Iris pigment epithelial cell (primary cell): ENCODE measurements at places on chromosomes 6 and 20.

DNA sequence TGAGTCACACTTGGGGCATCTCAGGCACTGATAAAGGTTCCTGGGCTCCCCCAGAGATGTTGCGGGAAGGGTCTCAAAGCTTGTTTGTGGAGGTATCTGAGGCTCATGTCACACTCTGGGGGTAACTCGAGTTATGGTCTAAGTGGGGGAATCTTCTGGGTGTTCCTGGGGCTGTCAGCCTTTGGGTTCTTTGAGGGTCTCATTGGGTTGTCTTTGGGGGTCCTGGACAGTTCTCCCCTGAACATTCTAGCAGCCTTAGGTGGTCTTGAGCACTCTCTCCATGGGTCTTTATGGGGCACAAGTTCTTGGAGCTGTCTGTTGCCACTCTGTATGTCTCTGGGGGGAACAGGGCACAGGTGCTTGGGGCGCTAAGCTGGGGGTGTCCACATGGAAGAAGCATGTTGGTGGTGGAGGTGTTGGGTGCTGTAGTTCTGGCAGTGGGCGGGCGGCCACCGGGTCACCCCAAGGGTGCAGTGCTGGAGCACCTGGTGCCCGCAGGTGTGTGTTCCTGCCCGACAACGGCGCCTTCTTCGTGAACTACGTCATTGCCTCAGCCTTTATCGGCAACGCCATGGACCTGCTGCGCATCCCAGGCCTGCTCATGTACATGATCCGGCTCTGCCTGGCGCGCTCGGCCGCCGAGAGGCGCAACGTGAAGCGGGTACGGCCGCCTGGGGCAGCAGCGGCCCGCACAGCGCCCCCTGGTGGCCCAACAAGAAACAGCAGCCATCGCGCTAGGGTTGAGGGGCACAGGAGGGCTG is 7.1 kb upstream of the CAPN11 start:
- peak; percentile 63 for DNase-seq

- peak; percentile 68 for DNase-seq
Observed at GRCh38 chr6:125149256-125150144, 4.1 kb upstream of the TPD52L1 start.

DNA sequence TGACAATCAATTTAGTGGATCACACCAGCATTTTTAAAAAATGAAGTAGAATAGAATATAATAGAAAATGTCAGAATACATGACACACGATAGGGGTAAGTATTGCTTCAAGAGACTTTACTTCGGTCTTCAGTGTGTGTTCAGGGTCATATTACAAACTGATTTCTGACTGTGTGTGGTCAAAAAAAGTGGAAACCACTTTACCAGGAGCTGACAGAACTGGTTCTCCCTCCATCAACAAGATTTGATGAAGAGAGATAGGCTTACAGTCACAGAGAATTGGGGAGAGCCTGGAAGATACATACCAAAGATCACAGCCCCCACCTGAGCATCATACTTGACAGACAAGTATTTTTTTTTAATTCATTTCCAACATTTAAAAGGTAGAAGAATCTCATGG is 21.7 kb downstream of the ARMC2 start:
- no peak for DNase-seq

GRCh38 chr20:50187403-50188051 is 3.1 kb upstream of the CEBPB start:
- DNase-seq = peak; percentile 84

- no peak for DNase-seq
Observed at GRCh38 chr6:158570681-158570962, 10.7 kb downstream of the TMEM181 start.

GRCh38 chr6:154441995-154442310 is 68.5 kb downstream of the CNKSR3 start:
- DNase-seq = no peak

GRCh38 chr6:137768935-137769334 is 98.1 kb upstream of the TNFAIP3 start:
- DNase-seq = peak; percentile 23

GRCh38 chr6:139779988-139780774 is 405.7 kb upstream of the CITED2 start:
- no peak for DNase-seq

- DNase-seq = no peak
Observed at GRCh38 chr20:52983726-52984450, 11.7 kb downstream of the TSHZ2 start.

DNA sequence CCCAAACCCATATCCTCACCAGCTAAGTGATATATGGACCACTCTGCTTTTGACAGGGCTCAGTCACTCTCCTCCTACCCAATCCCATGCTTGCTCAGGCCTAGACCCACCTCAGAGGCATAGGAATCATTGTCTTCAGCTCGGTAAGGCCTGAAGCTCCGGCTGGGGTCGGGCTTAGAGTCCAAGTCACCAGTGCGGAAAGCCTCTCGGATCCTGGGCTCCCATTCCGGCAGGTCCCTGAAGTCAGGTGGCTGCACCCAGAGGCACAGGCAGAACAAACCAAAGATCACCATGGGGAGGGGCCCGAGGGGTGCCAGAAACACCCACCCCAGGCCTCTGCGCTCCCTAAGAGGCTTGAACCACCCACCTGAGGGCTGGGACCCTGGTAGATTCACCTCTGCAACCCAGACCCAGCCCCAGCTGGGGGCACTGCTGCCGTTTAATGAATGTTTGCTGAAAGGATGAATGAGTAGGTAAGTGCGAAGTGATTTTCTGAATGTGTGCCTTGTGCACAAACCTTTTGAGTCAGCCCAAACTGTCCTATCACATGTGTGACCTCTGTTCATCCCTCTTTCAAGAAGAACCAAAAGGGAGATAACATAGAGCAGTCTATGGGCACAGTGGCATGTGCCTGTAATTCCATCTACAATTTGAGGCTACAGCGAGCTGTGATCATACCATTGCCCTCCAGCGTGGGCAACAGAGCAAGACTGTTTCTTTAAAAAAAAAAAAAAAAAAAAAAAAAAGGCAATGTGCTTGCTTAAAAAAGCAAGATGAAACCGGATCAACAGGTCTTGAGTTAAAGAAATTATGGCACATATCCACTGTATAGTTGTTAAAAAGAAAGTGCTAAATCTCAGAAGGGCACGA is 39.3 kb upstream of the DSN1 start:
- DNase-seq = no peak

GRCh38 chr20:23235173-23236027 is 115.2 kb upstream of the NXT1 start:
- DNase-seq = peak; percentile 62

GRCh38 chr6:163406366-163406765 is 8.2 kb upstream of the QKI start:
- peak; percentile 31 for DNase-seq

- peak; percentile 67 for DNase-seq
Observed at GRCh38 chr20:34615477-34615876, 57.0 kb downstream of the MAP1LC3A start.

DNA sequence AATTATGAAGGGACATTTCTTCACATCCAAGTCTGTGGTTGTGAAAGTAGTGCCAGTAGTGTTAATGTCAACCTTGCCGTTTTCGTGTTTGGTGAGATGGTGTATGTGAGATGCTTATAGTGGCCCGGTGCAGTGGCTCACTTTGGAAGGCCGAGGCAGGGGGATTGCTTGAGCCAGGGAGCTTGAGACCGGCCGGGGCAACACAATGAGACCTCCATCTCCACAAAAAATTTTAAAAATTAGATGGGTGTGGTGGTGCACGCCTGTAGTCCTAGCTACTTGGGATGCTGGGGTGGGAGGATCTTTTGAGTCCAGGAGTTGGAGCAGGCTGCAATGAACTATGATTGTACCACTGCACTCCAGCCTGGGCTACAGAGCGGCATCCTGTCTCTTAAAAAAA is 37.4 kb downstream of the PNLDC1 start:
- DNase-seq = no peak

GRCh38 chr6:157991067-157991432 is 9.4 kb downstream of the SYNJ2 start:
- DNase-seq = no peak

GRCh38 chr6:3319610-3320200 is 61.0 kb downstream of the PSMG4 start:
- no peak for DNase-seq

GRCh38 chr6:75147512-75147911 is 58.3 kb downstream of the COL12A1 start:
- peak; percentile 74 for DNase-seq

- no peak for DNase-seq
Observed at GRCh38 chr6:38794682-38795081, 79.6 kb downstream of the DNAH8 start.

DNA sequence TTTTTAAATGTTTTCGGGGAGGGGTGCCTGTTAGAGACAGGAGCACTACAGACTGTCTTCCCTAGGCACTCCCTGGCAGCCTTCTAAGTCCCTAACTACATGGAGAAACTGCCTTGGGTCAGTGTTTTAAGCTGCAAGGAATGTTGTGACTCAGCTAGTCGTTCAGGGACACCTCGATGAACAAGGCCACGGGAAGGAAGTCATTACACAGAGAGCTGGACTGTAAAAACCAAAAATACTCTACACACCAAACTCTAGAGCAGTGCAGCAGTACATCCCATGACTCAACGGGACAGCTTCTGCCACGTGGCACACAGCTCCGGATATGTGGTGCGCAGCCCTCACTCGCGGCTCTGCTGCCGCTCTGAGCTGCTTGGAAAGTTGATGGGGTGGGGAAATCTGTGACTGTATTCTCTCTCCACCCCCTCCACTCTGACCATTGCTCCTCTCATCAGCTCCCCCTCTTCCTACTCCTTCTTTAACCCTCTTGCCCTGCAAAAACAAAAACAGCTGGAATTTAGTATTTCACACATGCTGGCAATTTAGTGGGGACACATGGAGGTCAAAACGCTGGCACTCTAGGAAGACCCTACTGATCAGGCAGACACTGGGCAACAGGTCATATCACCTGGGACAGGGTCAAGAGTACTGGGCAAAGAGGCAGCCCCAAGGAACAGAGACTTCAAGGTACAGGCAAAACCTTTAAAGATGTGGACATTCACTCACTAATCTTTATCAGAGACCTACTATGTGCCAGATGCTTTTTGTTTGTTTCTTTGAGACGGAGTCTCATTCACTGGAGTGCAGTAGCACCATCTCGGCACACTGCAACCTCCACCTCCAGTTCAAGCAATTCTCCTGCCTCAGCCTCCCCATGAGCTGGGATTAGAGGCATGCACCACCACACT is 10.9 kb upstream of the LPIN3 start:
- peak; percentile 98 for DNase-seq

- DNase-seq = no peak
Observed at GRCh38 chr20:47821481-47822100, 36.3 kb upstream of the SULF2 start.

- no peak for DNase-seq
Observed at GRCh38 chr20:53070224-53070623, 98.1 kb downstream of the TSHZ2 start.

DNA sequence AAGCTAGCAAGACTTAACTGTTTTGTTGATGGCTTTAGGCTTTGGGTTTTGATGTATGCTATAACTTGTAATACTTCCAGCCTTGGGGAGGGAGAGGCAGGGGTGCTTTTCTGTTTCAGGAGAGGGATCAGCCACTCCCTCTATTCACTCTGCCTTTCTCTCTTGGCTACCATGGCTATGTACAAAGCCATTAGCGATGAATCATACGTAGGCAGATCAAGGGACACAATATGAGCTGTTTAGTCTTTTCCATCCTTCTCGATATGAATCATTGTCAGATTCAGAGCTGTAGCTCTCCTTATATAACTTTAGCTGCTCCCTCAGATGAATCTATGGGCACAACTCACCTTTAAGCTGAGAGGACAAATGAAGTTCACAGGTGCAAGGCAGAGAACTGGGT is 230.6 kb downstream of the TSHZ2 start:
- no peak for DNase-seq

DNA sequence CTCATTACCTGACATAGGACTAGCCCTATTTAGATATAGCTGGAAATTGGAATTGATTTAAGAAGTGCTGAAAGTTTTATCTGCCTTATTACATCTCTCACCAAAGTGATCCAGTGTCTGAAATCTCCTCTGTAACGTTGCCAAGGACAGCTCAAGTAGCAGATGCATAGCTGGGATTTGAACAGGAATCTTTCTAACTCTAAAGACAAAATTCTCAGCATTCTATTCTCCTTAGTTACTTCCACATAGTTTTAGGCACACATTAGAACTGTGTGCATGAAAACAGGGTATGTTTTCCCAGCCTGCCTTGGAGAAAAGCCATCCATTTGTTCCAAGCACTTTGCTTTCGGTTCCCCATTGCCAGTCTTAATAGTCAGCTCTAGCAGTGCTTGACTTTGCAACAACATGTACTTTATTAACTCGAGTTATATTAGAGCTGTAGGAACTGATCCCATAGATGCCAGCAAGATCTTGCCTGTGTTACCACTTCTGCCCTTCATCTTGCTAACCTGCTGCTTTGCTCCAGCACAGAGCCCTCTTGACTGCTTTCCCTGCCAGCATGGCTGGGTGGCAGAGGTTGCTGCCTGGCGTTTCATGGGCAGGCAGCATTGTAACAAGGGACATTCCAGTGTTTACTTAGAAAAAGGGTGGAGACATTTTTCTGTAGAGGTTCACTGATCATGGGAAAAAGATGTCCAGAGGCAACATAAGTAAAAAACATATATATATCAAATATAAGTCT is 56.1 kb upstream of the STMND1 start:
- DNase-seq = peak; percentile 82

GRCh38 chr6:37580176-37580955 is 80.7 kb upstream of the CCDC167 start:
- DNase-seq = no peak

GRCh38 chr20:36349384-36350170 is 43.4 kb downstream of the DLGAP4 start:
- DNase-seq = no peak

- DNase-seq = peak; percentile 30
Observed at GRCh38 chr6:144816936-144817335, 531.8 kb downstream of the UTRN start.

DNA sequence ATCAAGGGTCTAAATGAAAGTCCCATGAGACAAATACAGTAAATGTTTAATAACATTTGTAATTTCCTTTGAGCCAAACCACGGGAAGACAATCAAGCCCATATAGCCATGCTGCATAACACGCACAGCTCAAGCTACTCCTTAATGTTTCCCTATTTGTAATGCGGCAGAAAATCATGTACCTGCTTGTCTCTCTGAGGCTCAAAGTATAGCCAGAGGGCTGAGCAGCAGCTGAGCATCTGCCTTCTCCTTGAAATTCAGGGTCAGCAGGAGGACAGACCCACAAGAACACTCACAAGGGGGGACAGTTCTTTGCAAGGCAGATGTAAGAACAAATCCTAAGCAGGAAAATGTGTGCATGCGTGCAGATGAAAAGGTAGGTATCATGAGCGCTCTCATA is 45.8 kb upstream of the JARID2 start:
- no peak for DNase-seq

DNA sequence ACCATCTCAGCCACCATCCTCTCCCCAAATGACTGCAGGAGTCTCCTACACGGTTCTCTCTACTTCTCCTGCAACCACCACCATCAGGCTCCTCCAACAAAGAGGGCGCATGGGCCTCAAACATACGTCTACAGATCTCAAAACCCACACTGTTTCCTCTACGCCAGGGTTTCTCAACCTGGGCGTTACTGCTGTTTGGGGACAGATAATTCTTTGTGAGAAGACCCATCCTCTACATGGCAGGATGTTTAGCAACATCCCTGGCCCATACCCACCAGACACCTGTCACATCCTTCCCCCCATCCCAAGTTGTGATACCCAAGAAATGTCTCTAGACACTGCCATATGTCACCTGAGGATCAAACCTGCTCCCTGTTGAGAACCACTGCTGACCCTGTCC is 45.0 kb downstream of the ELMO2 start:
- DNase-seq = no peak
